ENCODE measurements at places on chromosomes 3 and 15.

DNA sequence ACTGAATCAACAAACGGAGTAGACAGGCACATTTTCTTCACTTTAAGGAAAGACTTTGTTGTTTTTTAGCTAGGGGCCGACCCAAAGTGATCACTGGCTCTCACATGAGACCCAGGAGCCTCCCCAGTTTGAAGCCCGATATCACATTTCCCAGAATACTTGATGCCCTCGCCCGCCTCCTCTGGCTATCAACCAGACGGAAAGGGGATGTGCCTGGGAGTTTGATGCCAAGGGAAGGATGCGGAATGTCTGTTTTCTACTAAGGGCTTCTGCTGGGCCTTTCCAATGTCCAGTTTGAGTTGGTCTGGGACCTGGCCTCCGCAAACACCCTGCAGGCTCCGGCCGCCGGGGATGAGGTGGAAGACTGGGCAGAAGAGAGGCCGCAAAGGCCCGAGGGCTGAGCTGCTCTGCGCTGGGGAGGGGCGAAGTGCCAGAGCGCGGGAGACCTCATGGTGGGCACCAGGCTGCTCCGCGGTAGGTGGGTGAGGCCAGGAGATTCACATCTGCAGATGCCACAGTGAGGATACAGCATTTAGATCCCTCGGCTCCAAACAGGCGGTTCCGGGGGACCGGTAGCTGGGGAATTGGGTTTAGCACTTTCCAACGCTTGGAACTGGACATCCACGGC, 491 bp upstream of the ZNF774 start:
- DNase-seq: peak; percentile 18

DNA sequence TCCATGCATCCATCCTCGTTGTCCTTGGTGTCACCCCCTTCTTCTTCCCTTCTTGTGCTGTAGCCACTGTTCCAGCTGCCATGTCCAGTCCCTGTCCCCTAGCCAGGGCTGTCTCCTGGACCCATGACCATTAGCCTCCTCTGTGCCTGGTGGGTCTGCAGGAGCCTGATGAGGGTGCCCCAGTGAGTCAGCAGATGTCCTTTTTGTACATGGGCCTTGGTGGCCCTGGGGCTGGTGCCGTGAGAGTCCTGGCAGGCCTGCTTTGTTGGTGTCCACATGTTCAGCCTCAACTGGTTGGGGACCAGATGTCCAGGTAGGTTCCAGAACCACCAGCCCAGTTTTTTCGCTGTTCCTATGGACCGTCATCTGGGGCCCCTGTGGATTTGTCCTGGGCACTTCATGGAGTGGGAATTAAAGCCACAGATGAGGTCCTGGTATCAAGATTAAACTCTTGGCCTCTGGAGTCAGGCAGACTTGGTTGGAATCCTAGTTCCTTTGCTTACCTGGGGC, 66.1 kb downstream of the FBLN2 start:
- no peak for DNase-seq

DNA sequence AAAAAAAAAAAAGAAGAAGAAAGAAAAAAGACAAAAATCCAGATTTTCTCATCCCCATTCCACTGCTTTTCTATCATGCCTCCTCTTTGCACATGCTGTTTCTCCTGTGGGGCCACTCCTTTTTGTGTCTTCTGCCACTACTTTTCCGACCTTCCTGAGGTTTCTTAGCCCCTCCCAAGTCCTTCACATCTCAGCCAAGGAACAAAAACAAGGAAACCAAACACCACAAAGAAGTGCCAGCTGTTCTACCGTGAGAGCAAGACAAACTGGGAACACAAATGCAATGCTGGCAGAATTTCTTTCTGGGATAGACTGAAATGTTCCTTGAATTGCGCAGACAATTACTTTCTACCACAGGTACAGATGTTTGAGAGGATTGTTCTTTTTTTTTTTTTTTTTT, 83.2 kb downstream of the MB21D2 start:
- no peak for DNase-seq

DNA sequence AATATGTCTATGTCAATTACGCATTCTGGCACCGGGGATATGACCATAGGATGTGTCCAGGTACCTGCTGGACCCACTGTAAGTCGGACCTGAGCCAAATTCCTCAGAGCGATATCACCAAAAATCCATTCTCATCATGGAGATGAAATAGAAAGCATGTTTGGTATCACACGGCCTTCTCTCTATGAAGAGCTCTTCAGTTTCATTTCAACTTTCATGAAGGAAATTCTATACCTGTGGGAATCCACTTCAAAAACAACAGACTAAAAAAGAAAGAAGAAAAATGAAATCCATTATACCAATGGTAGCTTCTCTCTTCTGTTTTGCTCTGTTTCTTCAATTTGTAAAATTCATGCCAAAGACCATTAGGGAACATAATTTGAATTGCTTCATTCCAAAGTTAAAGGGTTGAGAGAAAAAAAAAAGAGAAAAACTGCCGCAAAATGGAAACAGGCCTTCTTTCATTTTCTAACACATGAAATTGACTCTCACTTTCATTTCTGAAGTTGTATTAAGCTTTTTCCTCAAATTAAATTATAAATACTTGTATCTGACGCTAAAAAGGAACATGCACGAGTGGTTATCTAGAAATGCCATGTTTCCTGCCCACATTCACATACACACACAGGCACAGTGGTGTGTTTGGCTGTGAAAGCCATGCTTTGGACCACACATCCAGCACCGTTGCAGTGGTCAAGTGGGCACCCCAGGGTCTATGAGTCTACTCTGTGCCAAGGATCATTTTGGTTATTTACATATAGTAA, 46.9 kb upstream of the DIPK2A start:
- no peak for DNase-seq

DNA sequence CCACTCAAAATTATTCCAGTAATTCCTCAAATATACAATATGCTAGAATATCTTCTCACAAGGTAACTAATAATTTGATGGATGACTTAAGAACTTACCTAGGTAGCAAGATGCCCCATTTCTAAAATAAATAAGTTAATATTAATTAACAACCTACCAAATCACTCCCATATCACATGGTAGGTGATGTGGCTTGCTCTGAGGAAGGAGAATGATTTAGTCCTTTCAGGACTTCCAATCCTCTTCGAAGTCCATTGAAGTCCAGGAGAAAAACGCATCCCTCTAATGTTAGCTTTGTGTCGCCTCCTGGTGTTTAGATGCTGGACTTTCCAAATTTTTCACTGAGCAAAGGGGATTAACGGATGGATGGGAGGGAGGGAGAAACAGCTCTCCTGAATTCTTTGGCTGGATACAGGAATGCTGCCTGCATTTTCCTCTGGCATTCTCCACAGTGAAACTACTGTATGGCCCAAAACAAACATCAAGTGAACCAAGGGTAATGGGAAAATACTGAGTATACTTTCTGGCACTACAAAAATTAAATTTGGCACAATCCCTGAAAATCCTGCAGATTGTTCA, 58.6 kb downstream of the PRICKLE2 start:
- peak; percentile 13 for DNase-seq

DNA sequence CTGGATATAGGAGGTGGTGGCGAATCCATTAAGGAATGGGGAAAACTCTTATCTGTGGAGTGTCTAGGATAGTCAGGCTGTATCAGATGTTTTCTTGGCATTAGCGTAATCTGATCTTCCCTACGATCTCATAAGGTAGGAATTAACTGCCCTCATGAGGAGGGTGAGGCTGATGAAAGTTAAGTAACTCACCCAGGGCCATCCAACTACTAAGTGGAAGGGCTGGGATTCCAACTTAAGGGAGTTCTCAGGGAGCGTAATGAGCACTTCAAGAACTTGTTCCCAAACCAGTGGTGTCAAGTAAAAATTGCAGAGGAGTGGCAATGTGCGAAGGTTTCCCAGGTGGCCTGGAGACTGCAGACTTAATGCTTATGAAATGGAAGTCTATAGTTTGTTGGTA, 55.9 kb upstream of the OSBPL11 start:
- DNase-seq: peak; percentile 19

DNA sequence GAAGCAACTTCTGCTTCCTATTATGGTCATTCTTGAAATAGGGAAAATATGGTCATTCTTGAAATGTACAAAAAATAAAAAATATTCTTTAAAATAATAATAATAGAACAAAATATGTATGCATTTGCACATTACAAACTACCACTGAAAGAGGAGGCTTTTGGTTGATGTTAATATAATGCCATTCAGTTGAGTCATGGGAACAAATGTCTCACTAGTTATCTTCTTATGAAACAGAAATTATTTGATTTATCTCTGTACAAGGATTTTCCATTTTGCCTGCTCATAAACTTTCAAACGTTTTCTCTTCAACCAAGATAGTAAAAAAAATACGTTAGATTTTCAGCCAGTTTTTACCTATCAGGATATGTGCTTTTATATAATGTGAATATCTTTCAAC, 1662.7 kb downstream of the OTOL1 start:
- DNase-seq: no peak

DNA sequence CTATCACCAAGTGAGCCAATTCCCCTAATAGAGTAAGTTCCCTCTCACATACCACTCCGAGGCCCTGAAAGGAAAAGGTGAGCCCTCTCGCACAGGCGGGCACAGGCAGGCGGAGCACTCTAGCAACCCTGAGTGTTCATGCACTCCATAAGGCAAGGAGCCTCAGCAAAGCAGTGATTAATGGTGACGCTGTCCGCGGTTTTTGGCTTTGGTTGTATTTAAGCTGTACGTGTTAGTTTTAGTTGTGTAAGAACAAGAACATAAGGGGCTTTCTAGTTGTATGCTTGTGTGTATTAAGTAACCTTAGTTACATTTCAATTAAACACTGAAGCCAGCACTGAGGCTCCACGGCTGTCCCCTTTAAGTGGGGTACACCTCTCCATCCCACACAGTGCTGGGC, 33.1 kb downstream of the KLHL25 start:
- no peak for DNase-seq

- DNase-seq: no peak
These were observed 64.4 kb upstream of the CSPG5 start for GRCh38 chr3:47643092-47643491.

Measured in GM03348 (cell line).